Activated CD4-positive, CD25-positive, alpha-beta regulatory T cell treated with anti-CD3 and anti-CD28 coated beads, Interleukin-2, amount 50 U/mL, for 72 hours (primary cell): ENCODE measurements at places on chromosomes 7 and 10.

DNA sequence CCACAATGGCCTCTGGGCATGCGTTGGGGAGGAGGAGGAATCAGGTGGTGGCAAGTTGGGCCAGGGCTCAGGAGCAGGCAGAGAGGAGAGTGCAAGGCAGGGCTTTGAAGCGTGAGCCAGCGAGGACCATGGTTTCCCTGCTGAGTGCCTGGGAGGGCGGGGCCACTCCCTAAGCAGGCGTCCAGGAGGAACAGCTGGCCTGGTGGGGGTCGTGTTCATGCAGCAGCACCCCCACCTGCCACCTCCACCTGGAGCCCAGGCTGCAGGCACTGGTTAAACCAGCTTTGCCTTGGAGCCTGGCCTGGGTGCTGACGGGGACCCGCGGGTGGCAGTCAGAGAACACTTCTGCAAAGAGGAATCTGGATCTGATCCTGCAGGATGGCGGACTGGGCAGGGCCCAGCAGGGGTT is 24.2 kb upstream of the AQP1 start:
- DNase-seq: no peak

- no peak for DNase-seq
Measured at GRCh38 chr10:76778914-76779795, 858.5 kb downstream of the KCNMA1 start.

DNA sequence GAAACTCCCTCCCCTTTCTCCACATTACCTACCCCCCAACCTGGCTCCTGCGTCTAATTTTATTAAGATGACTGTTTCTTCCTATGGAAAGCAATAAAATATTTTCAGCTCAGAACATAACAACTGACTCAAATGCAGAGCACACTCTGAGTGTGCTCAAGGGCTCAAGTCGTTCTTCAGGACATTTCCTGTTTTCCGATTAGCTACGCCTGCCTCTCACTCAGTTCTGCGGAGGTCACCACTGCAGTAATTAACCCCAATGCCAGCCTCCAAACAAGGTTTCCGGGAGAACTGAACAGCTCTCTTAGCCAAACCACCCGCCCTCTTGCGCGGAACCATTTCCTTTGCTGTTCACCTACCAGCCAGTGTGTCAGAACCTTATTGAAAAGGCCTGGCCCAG is 19.3 kb downstream of the MYOF start:
- peak; percentile 32 for DNase-seq

DNA sequence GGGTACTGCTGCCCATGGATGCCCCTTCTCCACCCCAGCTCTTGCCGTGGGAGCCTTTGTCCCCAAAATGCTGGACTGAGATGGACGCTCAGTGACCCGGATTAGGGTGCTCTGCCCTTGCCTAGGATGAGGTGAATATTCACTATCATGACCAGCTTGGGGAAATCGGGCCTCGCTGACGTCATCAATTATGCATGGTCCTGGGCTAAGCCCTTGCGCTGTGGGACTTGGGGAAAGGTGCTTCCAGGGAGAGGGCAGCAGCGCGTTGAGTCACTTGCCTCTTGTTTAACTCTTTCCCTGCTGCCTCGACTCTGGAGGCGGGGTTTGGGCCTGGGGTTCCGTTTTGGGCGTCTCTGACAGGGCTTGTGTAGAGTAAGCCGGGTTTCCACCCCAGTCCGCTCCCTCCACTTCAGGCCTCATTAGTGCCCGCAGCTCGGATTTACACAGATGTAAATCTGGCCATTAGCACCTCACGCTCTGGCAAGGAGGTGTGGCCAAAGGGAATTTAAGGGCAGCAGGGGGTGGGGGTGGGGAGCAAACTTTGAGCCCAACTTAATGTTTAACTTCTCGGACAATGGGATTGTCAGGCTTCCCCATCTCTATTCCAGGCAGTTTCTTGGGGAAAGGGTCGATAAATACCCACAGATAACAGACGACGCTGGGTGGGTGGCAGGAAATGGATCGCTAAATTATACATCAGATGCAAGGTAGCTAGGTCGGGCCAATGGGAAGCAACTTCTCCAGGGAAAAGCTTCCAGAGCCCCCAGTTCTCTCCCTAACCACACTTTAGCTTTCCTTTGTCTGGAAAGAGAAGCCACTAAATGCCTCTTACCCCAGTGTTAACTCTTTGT is 51.3 kb upstream of the TCF7L2 start:
- DNase-seq: no peak

GRCh38 chr7:155961241-155962190 is 149.3 kb upstream of the SHH start:
- no peak for DNase-seq

- DNase-seq: no peak
Measured at GRCh38 chr10:133230387-133231195, 574 bp downstream of the UTF1 start.

DNA sequence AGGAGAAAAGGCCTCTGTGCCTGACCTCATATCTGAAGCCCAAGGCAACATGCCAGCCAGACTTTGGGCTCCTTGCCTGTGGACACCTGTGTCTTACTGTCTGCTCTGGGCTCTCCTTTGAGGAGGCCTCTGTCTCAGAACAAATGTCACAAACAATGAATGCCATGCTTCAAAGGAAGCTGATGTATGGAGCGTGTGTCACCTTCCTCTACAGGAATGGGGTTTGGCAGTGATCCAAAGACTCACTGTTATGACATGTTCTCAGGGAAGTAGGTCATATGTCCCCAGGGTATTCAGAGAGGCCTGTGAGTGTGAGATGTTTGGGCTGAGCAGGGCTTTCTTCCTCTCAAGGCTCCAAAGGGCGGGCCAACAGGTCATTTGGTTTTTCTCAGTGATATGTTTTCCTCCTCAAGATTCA is 38.4 kb downstream of the PTPRE start:
- no peak for DNase-seq
